ENCODE measurements at places on chromosomes 7 and 10.

GRCh38 chr10:76946270-76946669 is 691.3 kb downstream of the KCNMA1 start:
- no peak for DNase-seq

- no peak for DNase-seq
These were observed 51.5 kb upstream of the DGKB start for GRCh38 chr7:14954035-14954434.

- DNase-seq = no peak
These were observed 70.0 kb downstream of the CABCOCO1 start for GRCh38 chr10:61732629-61733278.

GRCh38 chr7:46744957-46745706 is 824.1 kb upstream of the IGFBP3 start:
- DNase-seq = no peak

DNA sequence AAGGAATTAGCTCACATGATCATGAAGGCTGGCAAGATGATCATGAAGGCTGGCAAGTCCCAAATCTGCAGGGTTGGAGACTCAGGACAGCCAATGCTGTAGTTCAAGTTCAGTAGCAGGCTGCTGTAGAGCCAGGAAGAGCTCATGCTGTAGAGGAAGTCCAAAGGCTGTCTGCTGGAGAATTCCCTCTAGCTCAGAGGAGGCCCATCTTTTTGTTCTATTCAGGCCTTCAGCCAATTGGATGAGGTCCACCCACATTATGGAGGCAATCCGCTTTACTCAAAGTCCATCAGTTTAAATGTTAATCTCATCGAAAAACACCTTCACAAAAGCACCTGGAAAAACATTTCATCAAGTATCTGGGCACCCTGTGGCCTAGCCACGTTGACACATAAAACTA is 24.8 kb upstream of the FAM171A1 start:
- no peak for DNase-seq

DNA sequence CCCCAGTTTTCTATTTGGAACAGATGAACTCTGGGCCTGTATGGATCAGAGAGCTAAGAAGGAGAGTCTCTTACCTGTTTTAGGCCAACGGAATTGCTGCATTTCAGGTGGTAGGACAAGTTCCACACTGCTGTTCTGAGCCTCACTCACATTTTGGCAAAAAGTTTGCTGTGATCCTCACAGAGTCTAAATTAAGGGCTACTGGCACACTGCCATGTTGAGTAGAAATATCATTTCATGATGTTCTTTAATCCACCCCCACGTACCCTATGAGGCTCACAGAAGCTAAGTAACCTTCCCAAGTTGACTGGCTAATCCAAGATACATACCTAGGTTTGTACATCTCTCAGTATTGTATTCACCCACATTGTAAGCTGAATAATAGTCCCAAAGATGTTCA is 447.2 kb downstream of the INHBA start:
- DNase-seq = no peak

DNA sequence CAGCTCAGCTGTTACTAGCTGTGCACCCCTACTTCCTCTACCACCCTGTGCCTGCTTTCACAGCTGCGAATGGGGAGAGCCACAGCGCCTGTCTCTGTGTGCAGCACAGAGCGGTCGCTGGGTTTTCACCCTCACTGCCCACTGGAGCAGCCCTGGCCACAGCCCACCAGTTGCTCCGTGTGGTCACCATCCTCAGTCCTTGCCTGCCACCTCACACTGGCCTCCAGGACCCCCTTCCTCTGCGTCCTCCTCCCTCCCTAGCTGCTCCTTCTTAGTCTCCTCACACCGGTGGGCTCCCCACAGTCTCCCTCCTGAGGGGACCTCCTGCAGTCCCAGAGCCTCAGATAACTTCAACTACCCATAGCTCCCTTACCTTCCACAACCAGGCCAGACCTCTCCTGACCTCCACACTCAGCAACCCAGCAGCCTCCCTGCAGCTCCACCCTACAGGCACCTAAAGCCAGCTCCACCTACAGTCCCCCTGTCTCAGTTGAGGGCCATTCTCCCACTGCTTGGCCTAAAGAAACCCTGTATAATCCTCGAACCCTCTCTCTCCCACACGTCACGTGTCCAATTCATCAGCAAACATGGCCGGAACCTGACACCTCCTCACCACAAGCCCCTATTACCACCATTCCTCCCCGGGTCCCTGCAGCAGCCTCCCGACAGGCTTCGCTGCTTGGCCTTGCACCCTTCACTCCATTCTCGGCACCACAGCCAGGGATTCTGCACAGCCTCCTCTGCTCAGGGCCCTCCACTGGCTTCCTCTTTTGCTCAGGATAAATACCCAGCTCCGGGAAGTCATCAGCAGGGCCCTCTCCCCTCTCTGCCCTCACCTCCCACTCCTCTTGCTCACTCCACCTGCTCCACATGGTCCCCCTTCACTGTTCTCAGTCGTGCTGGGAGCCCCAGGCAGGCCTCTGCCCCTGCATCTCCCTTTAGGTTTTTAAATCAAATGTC is 28.1 kb downstream of the PLAC9 start:
- no peak for DNase-seq

- no peak for DNase-seq
These were observed 50.5 kb upstream of the COBL start for GRCh38 chr7:51366930-51367613.

DNA sequence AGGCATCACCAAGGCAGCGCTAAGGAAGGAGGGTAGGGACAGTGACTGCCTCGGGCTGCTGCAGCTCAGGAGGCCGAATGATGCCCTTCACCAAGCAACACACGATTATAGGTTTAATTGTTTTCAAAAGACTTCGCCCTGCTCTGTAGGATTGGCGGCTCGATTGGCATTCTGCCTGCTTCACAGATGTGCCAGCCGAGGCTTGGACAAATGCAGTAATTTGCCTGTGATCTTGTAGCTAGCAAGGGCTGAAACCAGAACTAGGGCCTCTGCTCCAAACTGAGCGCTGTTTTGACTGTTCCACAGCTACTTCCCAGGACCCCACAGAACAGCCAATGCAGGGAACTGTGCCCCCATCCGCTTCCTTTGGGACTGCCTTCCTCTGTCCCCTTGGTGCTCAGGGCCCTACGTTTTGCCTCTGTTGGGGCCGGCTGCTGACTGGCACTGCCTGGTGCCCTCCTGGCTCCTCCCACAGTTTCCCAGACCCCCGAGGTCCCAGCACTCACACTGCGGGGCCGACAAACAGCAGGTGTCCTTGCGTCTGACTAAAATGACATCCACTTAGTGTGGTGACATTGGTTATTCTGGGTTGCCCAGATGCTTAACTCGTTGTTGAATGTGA is 62.6 kb upstream of the EN2 start:
- DNase-seq = no peak

DNA sequence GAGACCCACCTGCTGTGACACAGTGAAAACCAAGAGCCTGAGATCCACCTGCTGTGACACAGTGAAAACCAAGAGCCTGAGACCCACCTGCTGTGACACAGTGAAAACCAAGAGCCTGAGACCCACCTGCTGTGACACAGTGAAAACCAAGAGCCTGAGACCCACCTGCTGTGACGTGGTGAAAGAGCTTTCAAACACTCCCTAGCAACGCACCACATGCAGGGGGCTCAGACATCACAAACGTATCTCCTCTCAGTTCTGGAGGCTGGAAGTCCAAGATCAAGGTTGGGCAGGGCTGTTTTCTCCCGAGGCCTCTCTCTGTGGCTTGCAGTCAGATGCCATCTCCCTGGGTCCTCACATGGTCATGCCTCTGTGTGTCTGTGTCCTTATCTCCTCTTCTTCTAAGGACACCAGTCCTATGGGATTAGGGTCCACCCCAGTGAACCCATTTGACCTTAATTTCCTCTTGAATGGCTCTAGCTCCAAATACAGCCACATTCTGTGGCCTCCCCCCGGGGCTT is 43.8 kb downstream of the INSIG1 start:
- DNase-seq = no peak

DNA sequence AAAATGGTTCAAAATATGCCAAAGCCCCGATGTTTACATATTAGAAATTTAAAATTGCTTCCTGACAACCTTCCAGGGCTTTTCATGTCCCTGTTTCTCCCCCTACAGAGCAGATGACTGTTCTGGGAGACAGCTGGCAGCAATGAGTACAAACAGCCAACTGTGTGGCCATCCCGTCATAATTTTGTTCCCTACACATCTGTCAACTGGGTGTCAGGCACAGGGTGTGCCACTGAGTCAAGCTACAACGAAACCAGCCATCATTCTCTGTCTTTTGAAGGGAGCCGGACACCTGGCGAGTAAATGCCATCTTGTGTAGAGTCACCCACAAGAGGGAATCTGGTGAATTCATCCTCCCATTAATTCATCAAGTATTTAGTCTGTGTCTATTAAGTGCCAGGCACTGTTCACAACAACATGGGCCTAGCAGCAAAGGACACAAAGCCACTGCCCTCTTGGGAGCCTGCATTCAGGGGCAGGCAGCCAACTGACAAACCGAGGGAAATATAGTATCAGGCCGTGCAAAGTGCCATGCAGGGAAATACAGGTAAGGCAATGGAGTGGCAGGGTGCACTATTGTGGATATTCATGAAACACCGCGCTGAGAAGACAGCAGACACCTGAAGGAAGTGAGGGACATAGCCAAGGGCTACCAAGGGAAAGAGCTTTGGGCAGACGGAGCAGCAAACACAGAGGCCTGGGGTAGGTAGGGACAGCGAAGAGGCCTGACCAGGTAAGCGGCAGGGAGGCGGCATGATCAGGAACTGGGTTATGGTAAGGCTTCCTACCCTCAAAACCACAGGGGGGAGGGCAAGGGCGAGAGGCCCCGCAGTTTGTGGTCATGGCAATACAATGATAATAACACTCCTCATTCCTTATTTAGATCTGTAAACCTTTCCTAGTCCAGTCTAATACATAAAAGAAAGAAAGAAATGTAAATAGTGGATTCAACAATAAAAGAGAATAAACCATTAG is 213.6 kb downstream of the FAM107B start:
- no peak for DNase-seq

GRCh38 chr7:124171068-124171467 is 138.2 kb upstream of the TMEM229A start:
- no peak for DNase-seq

- DNase-seq = no peak
These were observed 315.1 kb downstream of the GFRA1 start for GRCh38 chr10:115957786-115958442.

GRCh38 chr10:63629363-63630084 is 108.3 kb downstream of the REEP3 start:
- peak; percentile 96 for DNase-seq

DNA sequence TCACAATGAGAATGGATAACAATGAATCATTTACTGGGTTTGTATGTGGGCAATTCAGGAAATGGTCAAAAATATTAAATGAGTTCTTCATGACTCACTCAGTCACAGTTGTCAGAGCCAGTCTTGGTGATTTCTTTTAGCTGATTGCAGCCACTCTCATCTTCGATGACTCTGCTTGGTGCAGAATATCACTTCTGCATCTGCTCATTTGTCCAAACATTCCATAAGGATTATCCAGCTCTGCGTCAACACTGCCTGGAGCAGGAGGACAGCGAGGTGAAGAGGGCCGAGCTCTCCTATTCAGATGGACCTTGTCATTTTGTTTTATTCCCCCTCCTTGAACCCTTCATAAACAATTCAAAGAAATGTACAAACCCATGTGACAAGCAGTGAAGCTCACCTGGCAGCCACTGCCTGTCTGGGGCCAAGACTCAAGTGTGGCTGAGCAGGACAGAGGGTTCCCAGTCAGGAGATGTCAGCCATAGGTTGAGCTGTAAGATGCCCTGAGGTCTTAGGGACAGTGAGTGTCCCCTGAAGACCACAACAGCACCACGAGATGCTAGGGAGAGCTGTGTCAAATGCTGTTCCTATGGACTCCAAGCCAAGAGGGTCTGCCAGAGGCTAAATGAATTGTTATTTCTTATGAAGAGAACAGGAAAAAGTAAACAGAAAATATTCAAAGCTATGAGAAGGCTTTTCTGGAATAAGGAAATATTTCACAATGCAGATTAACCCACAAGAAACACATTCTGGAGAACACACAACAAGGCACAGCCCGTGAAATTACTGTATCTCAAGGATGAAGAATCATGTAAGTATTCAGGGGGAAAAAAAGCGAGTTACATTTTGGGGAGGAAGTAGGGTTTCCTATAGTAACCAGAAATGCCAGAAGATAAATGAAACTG is 33.1 kb upstream of the EGFR start:
- peak; percentile 28 for DNase-seq

- no peak for DNase-seq
These were observed 52.8 kb upstream of the IKZF1 start for GRCh38 chr7:50251765-50252164.

- DNase-seq = no peak
These were observed 164.1 kb upstream of the CDCA7L start for GRCh38 chr7:22109761-22110160.

DNA sequence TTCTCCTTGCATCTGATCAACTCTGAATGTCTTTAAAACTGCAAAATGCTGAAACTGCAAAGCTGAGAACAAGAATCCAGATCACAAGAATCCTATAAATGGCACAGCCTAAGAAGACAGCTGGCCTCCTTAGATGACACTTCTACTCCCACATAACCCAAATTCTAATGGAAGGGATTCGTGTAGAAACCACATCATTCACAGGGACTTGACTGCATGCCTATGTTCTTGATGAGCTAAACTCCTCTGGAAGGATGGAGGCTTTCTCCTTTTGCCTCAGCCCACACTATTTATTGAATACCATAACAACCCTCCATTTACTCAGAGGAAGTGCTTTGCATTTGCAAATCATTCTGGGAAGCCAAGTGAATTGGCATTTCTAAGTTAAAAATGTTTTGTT is 252.5 kb upstream of the VWC2 start:
- DNase-seq = no peak

DNA sequence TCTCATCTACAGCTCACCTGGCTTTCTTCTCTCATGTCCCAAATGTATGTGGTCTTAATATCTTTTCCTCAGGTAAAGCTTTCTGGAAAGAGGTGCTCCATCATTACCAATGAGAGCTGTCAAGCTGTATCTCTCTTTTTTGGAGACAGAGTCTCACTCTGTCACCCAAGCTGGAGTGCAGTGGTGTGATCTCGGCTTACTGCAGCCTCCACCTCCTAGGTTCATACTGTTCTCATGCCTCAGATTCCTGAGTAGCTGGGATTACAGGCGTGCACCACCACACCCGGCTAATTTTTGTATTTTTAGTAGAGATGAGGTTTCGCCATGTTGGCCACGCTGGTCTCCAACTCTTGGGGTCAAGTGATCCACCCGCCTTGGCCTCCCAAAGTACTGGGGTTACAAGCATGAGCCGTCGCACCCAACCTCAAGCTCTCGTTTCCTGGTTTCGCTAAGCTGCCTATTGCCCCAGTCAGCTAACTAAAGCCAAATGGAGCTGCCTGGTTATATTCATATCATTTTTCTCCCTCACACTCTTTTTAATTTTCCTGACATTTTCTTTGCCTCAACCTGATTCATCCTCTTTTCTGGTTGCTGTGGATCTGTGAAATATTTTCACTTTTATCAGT is 60.5 kb downstream of the SUFU start:
- no peak for DNase-seq
